ENCODE measurements at places on chromosomes 12 and 14.
A peak's percentile ranks its signal among the peaks of the same experiment; 100 is the strongest.

DNA sequence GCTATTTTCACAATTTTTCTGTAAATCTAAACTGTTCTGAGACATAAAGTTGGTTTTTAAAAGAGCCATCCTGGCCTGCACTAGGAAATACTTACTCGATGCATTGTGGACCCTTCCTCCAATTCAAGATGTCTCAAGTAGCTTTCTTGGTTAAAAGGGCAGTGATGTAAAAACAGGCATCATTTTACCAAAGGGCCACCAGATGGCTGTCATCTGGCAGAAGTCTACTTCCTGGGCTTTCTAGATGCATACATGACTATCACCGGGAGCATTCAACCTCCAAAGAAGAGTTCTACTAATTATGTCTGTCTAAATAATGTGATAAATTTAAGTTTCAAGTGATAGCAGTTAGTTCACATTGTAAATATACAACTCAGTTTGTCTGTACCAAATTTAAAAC is 96.8 kb upstream of the FRMD6 start:
- no peak for DNase-seq

GRCh38 chr12:108966378-108967151 is 54.3 kb downstream of the SVOP start:
- DNase-seq = no peak

DNA sequence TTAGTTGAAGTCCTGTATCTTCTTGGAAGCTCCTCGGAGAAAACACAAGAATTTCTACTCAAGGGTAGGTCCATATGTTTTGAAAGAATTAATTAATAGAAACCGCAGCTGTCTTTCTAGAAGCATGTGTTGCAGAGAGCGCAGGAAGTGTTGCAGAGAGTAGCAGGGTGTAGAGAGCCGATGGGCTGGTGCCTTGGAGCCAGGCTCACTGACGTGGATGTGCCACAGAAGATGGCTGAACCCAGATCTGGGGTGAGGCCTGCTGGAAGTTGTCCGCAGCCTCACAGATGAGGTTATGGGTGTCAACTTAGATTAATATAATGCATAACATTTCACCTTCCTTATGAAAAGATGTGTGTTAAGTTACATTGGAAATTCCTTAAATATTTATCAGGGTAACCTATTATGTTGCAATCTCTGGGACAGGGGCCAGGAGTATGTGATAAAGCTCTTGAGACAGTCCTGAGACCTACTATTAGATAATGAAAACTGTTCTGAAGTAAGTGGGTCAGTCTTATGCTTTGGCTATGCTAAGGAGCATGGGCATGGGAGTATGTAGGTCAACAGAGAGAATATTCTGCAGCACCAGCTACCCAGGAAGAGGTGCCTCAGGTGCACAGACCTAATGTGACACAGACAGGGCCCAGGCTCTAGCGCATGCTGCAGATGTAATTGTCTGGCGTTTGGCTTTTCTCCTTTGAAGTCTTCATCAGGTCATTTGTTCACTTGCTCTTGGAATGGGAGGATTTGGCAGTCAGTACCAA is 973.3 kb downstream of the BCL11B start:
- DNase-seq = no peak

DNA sequence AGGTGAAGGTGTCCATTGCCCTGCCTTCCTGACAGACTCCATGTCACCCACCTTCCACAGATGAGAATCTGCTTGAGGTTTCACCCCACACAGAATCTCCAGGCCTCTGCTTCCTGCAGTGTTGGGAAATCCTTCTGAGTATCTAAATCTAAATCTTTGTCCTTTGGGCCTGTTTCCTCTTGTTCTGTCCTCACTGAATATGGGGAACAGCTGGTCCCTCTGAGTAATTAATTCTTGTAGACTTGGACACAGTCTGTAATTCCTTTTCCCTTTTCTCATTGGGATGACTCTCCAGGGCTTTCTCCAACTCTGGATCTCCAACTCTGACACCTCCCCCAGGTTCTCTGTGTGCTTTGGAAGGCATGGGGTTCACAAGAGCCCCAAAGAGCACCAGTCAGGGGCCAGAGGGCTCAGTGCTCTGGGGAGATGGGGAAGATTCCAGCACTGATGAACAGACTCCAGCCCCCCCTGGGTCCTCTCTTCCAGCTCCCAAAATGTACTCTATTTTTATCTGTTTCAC is 2.3 kb upstream of the ACVRL1 start:
- no peak for DNase-seq

DNA sequence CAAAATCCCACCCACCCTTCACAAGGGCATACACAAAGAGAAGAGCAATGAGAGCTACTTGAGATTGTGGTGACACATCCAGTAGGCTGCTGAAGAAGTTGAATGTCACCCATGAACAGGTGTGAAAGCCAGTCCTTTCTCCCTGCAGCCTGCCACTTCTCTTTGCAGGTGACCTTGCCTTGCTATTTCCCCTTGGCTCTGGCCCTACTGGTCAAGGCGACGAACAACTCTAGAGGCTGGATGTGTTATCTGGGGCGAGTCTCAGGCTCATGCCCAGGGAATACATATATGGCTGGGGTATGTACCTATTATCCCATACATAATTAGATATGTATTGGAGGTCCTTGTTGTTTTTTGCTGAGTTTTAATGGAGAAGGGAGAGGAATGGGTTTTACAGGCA is 70.2 kb upstream of the EGLN3 start:
- no peak for DNase-seq

DNA sequence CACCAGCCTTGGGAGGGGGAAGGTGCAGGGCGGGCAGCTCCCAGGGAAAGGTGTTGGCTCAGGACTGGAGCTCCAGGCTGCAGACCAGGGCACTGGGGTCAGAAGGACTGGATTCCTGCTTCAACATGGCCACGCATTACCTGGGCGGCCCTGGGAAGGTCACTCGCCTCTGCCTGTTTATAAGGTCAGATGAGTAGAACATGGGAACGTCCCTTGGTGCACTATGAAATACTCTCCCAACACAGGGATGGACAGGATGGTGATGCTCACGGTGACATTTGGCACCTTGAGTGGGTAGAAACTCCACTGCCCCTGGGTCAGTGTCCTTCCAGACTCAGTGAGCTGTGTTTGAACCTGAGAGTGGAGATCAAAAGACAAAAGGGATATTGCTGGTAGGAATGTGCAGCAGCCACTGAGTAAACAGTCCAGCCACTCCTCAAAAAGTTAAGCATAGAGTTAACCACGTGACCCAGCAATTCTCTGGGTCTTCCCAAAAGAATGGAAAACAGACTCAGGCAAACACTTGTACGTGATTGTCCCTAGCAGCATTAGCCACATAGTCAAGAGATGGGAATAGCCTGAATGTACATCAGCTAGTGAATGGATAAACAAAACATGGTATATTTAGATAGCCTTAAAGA is 9.1 kb upstream of the BDKRB2 start:
- DNase-seq = no peak

DNA sequence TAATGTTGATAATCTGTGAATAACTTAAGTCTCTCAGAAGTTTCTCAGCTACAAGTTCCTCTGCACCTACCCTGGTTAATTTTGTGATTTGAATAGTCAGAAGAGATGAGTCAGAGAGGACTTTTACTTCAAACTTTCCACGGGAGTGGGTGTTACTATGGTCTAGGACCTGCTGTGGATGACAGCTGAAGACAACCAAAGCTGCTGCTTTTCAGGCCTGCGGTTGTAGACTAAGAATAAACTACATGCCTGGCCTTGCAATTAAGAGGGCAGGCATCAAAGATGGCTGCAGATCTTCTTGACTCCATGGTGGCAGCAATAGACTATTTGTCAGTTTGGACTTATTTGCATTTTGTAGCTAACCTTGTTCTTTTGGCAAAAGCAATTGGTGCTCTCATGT is 227.1 kb upstream of the KRR1 start:
- DNase-seq = no peak

- no peak for DNase-seq
These were observed 17.5 kb downstream of the SSH1 start for GRCh38 chr12:108839890-108840230.

DNA sequence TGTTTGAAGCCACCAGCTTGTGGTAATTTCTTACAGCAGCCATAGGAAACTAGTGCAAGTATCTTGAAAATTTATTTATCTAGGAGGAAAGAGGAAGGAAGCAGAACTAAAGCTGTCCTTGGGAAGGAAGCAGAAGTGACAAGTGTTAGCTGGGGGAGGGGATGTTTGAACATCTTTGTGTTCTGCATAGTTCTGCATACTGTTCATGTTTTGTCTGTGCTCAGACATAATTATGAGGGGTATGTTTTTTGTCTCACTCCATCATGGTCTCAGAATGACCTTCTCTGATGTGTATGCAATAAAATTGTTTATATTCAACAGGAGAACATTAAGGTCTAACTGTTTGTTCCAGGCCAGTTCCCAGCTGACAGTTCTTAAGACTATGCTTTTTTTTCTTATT is 606.5 kb downstream of the GALC start:
- DNase-seq = no peak

- DNase-seq = no peak
These were observed 16.6 kb upstream of the LRTM2 start for GRCh38 chr12:1803736-1804135.

DNA sequence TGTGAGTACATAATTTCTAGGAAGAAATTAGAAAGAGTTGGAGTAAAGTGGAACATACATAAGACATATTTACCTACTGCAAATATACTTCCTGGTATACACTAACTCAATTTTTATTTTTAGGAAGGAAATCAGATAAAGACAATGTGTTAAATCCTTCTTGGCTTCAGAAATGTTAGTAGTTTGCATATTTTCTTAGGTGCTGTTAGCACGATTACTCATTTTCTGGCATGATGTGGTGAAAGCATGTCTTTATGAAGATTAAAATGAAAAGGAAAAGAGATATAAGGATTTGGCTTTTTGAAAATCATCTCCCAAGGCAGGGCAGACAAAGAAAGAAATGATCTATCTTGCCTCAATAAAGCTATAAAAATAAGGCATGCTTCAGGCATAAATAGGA is 287.6 kb upstream of the E2F7 start:
- no peak for DNase-seq

DNA sequence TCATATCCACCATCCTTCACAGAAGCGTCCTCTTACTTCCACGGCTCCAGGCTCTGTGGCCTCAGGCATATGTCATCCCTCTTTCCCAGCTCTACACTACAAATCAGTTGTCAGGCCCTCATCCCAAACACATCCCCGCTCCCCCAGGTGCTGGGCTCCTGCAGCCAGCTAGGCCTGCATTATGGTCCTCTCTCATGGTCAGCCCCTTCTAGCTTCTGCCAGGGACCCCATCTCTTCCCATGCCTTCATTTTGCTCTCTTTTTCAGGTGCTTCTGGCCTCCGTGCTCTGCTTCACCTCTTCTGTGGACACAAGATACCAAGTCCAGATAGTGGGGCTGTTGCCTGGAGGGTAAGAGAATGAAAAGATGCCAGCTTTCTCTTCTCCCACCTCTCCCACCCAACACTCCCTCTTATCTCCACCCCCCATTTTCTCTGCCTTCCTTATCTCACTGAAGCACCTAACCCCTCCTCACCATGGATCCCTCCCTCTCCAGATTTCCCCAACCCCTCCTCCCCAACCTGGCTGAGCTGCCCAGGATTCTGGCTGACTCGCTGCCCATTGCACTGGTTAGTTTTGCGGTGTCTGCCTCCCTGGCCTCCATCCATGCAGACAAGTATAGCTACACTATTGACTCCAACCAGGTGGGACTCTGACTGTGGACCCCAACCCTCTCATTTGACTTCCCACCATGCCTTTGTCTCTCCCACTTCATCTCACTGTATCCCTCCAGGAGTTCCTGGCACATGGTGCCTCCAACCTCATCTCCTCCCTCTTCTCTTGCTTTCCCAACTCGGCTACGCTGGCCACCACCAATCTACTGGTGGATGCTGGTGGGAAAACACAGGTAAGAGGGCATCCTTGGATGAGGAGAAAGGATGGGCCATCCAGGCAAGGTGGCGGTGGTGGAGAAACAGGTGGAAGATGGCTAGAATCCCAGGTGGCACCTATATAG is 10.4 kb downstream of the B4GALNT1 start:
- no peak for DNase-seq

DNA sequence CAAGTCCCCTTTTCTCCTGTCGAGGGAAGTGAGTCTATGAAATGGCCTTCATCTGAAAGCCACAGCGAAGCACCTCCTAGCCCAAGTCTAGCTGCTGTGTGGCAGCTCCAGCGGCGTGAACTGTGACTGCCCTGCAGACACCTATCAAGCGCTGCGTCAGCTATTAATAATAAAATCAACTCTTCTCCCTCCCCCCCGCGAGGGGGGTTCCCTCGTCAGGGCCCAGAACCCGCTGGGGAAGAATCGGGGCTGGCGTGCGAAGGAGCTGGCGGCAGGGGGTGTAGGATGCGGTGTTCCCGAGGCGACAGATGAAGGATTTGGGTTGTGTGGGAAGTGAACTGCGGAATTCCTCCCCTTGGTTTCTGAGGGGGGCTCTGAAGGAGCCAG is 662 bp upstream of the ATP2A2 start:
- peak; percentile 4 for DNase-seq

DNA sequence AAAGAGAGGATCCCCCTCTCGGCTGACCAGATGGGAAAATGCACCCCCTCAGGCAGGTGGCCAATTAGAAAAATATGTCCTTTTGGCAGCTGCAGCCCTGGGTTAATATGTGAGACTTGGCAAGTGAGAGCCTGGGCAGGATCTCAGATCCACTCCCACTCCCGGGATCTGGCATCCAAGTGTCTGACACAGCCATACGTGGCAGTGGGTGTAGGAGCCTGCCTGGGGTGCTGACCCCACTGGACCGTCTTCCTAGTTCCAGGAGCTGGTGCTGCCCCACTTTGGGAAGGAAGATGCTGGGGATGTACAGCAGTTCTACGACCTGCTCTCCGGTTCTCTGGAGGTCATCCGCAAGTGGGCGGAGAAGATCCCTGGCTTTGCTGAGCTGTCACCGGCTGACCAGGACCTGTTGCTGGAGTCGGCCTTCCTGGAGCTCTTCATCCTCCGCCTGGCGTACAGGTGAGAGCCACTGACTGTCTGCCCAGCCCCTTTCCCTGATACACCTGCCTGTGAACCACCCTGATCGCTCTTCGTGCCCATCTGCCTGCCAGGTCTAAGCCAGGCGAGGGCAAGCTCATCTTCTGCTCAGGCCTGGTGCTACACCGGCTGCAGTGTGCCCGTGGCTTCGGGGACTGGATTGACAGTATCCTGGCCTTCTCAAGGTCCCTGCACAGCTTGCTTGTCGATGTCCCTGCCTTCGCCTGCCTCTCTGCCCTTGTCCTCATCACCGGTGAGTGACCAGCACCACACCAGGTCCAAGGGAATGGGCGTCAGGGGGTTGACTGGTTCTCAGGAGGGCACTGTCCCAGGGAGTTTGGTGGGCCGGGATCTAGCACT is 5.8 kb downstream of the NR4A1 start:
- DNase-seq = no peak
